ENCODE measurements at places on chromosomes 12 and 14. TPM values are rescaled to one million over a fixed set of nuclear protein-coding genes. Genes with fewer than 3 reads are reported as not detected.

DNA sequence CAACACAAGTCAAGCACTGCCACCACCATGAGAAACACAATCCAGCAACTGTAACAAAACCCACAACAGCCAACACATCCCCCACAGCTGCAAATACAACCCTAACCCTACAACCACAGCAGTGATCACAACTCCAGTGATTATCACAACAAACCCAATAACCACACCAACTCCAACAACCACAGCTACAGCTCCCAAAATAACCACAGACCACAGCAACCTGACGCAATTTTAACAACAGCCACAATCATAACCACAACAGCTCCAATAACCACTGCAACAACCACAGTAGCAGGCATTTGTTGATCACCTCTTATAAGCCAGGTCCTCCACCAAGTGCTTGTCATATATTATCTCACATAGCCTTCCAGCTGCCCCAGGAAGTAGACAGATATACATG is 42.2 kb upstream of the FAM181A start:
- no peaks in the 10 kb centered on the region for H3K36me3 ChIP-seq
- H3K4me1 ChIP-seq, result no peaks in the 10 kb centered on the region
- H3K27me3 ChIP-seq, result no peaks in the 10 kb centered on the region

DNA sequence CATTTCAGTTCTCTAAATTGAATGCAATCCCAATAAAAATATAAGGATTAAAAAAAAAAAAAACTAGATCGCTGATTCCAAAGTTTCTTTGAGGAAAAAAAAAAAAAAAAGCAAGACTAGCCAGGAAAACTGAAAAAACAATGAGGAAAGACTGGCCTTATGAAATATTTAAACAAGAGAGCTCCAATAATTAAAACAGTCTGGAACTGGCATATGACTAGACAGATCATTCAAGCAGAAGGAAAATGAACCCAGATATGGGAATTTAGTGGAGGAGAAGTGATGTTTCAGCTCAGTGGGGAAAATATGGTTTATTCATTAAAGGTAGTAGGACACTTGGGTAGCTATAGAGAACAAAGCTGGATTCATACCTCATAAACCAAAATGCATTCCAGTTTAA is 42.0 kb upstream of the TBC1D15 start:
- no peak for DNase-seq
- no peaks in the 10 kb centered on the region for H3K27me3 ChIP-seq
- no peak overlapping the region for H3K4me3 ChIP-seq

DNA sequence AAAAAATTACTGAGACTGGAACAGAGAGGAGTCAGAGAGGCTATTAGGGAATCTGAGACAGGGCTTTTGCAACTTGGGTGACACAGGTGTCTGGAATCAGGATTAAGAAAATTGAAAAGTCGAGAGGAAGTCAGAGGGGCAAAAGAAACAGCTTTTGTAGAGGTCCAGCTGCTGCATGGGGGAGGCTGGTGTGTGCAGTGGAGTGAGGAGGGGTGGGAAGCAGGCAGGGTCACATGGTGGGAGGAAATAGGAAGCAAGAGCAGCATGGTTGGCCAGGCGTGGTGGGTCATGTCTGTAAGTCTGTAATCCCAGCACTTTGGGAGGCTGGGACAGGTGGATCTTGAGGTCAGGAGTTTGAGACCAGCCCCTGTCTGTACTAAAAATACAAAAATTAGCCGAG is 69.7 kb upstream of the VRK1 start:
- no peak overlapping the region for H3K4me3 ChIP-seq
- H3K27ac ChIP-seq, result no peak overlapping the region
- no peak for DNase-seq

DNA sequence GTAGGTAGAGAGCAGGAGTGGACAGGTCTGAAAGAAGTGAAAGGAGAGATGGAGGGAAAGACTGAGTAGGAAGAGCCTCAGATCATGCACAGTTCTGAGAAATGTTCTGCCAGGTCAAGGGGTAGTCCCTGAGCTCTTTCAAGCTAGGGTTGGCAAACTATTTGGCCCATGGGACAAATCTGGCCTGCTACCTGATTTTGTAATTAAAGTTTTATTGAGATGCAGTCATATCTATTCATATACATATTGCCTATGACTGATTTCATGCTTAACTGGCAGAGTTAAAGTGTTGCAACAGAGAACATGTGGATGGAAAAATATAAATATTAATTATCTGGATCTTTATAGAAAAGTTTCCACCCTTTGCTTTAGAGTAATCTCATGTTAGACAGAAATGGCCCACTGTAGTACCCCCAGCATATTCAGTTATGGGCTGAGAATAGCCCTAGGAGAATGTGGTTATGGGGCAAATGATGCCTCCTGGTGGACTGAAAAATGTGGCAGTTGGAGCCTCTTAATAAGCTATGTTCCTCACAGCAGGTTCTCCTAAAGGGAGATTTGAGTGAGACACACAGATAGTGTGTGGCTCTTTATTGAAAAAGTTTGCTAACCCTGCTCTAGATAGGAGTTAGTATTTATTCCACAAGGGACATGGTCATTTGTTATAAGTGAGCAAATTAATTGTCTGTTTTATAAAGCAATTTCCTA is 476.9 kb downstream of the LRIG3 start:
- H3K4me3 ChIP-seq, result no peak overlapping the region
- no peak overlapping the region for H3K27ac ChIP-seq
- H3K36me3 ChIP-seq, result no peaks in the 10 kb centered on the region
- H3K27me3 ChIP-seq, result no peaks in the 10 kb centered on the region
- no peak for DNase-seq

- peaks cover 6% of the 10 kb centered on the region for H3K27me3 ChIP-seq
- H3K4me3 ChIP-seq, result no peak overlapping the region
- peaks cover 8% of the 10 kb centered on the region for H3K4me1 ChIP-seq
- H3K27ac ChIP-seq, result no peak overlapping the region
- no peaks in the 10 kb centered on the region for H3K36me3 ChIP-seq
These were observed 3.0 kb downstream of the B4GALNT1 start for GRCh38 chr12:57629897-57630471.

DNA sequence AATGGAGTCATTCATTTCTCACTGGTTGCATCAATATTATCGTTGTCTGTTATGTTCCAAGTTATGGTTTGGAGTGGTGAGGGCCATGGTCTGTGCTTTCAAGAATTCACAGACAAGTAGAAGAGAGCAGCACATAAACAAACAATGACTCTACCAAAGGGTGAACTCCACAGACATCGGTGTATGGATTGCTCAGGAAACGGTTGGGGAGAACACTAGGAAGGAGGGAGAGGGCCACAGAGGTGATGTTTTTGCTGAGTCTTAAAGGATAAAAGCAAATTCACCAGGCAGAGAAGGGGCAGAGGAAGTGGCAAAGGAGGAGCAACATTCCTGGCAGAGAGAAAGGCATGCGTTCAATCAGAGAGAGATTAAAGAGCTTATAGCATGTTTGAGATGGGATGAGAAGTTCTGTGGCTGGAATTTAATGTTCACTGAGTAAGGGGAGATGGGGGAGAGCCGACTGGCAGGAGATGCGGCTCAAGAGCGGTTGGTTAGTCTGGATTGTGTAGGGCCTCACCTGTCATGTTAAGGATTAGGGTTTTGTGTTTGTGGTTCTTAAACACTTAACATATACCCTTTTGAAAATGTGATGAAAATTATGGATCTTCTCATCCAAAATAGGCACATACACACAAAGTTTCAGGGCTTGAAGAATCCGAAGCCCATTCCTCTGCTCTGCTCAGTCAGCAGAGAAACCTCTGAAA is 42.3 kb upstream of the FRMD6 start:
- no peak overlapping the region for H3K27ac ChIP-seq
- no peaks in the 10 kb centered on the region for H3K4me1 ChIP-seq
- no peak for DNase-seq
- H3K27me3 ChIP-seq, result no peaks in the 10 kb centered on the region
- H3K4me3 ChIP-seq, result no peak overlapping the region
- H3K36me3 ChIP-seq, result no peaks in the 10 kb centered on the region

GRCh38 chr14:73418227-73418626 is 40.1 kb downstream of the NUMB start:
- DNase-seq, result no peak
- H3K27ac ChIP-seq, result no peak overlapping the region
- H3K36me3 ChIP-seq, result no peaks in the 10 kb centered on the region
- no peaks in the 10 kb centered on the region for H3K4me1 ChIP-seq
- no peaks in the 10 kb centered on the region for H3K27me3 ChIP-seq

DNA sequence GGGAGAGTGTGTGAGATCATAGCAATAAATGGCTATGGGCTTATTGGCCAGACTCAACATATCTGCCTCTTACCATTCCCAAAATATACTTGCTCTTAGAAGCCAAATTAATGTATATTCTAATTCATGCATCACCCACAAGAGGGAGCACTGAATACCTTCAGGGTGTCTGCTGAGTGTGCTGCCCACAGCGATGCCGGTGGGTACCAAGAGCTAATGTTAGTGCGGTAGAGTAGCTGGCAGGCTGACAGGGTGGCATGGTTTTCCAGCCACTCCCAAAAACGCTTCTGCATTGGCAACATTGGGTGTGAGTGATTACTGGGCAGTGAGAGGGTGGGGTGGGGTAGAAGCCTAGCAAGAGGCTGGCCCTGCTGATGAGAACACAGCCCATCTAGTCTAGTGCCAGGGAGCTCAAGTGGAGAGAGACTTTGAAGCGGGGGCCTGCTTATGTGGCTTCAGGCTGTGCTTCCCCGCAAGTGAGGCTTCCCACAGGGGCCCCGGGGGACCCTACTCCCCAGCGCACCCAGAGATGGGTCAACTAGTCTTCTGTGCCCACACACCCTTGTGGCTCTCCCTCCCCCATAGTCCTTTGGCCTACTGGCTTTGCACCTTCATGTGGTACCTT is 9.2 kb upstream of the PLEKHD1 start:
- no peaks in the 10 kb centered on the region for H3K36me3 ChIP-seq
- H3K27me3 ChIP-seq, result no peaks in the 10 kb centered on the region
- no peak for DNase-seq
- no peaks in the 10 kb centered on the region for H3K4me1 ChIP-seq
- no peak overlapping the region for H3K27ac ChIP-seq

Gene MGP
- 0.49 TPM for total RNA-seq

Gene SLC39A2
- 0.36 TPM for total RNA-seq

- no peaks in the 10 kb centered on the region for H3K27me3 ChIP-seq
- no peak for DNase-seq
- peaks cover 43% of the 10 kb centered on the region for H3K4me1 ChIP-seq
- H3K36me3 ChIP-seq, result no peaks in the 10 kb centered on the region
These were observed 20.4 kb downstream of the GPR65 start for GRCh38 chr14:88025313-88025712.

GRCh38 chr12:7450667-7451066 is 6.7 kb upstream of the CD163L1 start:
- no peaks in the 10 kb centered on the region for H3K27me3 ChIP-seq
- DNase-seq, result no peak
- H3K36me3 ChIP-seq, result no peaks in the 10 kb centered on the region
- no peaks in the 10 kb centered on the region for H3K4me1 ChIP-seq
